ENCODE measurements at places on chromosomes 1 and 21.

- DNase-seq, result no peak
These were observed 60.0 kb upstream of the HMCN1 start for GRCh38 chr1:185674201-185674600.

DNA sequence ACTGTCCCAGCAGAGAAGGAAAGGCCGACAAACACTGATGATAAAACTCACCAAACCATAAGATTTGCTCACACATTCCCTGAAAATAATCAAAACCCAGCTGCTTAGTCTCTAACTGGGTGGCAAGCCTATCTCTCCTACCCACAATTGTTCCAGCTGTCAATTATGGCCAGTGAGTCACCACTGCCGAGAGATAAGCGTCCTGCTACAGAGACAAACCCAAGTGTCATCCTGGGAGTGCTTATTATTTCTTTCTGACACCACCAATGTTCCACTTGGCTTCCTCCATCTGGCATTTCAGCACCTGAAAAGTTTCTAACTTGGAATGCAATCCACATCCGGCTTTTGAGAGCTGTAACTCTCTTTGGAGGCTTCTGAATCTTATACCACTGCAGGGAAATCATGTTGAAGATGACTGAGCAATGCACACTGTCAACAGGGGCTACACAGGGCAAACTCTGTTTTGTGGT is 51.5 kb upstream of the VAV3 start:
- no peak for DNase-seq

DNA sequence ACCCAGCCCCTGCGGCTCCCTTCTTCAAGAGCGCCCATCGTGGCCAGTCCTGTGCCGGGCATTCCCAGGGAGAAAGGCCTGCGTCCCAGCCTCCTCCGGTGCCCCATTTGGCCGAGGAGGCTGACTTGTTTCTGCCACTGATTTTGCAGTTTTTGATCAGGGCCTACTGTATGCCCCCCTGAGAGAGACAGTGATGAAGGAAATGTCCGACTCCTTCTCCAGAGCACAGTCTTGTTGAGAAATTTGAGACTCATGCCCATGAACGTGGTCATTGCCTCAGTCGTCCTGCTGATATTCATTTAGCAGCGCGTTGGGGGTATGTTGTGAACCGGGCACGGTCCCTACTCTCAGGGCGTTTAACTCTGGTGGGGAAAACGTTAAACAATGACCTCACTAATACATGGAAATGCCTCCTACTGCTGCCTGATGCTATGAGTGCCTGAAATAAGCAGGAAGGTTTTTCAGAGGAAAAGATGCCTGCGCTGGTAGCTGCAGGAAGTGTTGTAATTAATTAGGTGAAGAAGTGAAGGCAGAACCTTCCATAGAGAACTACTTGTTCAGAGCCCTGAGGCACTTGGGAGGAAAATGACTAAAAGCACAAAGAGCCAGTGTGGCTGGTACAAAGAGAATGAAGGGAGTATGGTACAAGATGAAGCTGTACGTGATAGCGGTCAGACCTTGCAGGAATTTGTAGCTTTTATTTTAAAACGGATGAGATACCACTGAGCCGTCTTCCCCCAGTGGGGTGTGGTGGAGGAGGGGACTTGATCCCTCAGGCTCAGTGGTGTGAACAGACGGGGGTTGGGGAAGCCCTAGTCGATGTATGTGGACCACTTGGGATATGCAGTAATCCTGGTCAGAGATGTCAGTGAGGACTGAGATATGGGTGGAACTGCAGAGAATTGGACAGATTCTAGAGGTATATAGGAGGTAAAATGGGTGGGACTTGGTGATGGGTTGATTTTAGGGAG is 730 bp downstream of the ZCCHC17 start:
- no peak for DNase-seq

- no peak for DNase-seq
These were observed 51.4 kb upstream of the GPR157 start for GRCh38 chr1:9180111-9180819.

DNA sequence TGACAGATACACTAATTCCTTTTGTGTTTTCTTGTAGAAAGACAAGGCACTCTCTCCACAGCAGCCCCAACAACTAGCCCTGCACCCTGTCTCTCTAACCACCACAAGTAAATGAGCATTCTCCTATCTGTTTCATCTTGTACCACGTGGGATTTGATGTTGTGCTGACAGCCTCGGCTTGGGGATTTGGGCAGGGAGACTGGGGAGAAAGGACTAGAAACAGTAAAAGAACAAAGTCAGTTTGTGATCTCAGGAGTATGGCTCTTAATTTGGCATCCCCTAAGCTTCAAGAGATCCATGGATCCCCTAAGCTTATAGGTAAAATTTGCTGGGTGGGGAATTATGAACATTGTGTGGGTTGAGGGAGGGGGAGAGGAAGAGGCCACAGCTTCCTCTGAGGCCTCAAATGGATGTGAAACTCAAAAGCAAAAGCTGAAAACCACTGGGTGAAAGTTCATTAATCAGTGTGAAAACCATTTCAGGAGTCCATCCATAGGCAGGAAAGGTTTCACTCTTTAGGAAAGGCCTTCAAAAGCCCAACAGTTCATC is 3.1 kb downstream of the C1orf162 start:
- no peak for DNase-seq

Measured in activated CD4-positive, CD25-positive, alpha-beta regulatory T cell treated with anti-CD3 and anti-CD28 coated beads, Interleukin-2, amount 50 U/mL, for 72 hours (primary cell).